Ascending aorta (tissue), 2 donors: ENCODE measurements at places on chromosomes 16 and 17. TPM values are rescaled to one million over a fixed set of nuclear protein-coding genes. Genes with fewer than 3 reads are reported as not detected.

Gene EIF3C
- total RNA-seq, result 356 TPM

DNA sequence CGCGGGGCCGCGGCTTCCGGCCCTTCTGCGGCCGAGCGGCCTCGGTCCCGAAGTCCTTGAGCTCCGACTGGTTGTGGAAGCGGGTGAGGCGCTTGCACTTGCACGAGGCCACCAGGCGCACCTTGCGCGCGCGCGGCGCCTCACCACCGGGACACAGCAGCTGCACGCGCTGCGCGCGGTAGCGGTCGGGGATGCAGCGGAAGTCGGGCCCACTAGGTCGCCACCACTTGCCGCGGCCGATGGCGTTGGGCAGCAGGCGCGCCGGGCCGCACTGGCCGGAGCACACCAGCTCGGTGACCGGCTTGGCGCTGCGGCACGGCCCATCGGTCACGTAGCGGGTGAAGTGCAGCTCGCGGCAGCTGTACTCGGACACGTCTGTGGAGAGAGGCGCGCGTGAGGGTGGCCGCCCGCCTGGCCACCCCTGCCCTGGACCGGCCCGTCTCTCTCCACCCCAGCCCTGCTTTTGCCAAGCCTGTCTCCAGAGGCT is 3.2 kb downstream of the SOST start:
- no peak for DNase-seq

Gene EFCAB5
- 1.1 TPM for total RNA-seq

- DNase-seq, result no peak
Measured at GRCh38 chr17:15914400-15915170, 30.3 kb upstream of the ADORA2B start.

DNA sequence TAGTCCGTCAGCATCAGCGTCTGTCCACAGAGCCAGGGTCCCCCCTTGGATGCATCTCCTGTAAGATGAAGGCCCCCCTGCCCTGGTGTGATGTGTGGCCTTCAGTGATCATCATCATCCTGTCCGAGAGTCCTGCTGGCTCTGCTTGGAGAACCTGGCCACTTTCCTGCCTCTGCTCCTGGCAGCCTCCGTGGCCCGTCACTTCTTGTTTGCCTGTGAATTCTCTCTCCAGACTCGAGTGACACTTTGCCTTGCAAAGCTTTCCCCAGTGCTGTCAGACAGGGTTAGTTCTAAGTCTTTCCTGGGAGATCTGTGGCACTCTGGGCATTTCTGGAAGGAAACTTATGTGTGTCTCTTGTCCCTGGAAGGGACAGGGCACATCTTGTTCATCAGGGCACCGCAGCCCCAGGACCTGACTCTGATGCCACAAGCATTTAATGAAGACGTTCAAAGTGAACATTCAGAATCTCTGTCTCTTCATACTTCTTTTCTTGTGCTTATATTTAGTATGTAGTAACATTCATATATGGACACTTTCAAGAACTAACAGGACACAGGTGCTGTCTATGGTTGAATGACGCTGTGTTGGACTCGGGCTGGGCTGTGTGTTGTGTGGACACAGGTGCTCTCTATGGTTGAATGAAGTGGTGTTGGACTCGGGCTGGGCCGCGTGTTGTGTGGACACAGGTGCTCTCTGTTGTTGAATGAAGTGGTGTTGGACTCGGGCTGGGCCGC is 68.5 kb downstream of the RPTOR start:
- no peak for DNase-seq
